Stimulated activated naive CD4-positive, alpha-beta T cell (primary cell): ENCODE measurements at places on chromosomes 12 and 14.

- DNase-seq = peak; percentile 3
Measured at GRCh38 chr14:68718023-68718990, 74.6 kb downstream of the ZFP36L1 start.

GRCh38 chr14:99252940-99253868 is 18.8 kb downstream of the BCL11B start:
- DNase-seq = no peak

DNA sequence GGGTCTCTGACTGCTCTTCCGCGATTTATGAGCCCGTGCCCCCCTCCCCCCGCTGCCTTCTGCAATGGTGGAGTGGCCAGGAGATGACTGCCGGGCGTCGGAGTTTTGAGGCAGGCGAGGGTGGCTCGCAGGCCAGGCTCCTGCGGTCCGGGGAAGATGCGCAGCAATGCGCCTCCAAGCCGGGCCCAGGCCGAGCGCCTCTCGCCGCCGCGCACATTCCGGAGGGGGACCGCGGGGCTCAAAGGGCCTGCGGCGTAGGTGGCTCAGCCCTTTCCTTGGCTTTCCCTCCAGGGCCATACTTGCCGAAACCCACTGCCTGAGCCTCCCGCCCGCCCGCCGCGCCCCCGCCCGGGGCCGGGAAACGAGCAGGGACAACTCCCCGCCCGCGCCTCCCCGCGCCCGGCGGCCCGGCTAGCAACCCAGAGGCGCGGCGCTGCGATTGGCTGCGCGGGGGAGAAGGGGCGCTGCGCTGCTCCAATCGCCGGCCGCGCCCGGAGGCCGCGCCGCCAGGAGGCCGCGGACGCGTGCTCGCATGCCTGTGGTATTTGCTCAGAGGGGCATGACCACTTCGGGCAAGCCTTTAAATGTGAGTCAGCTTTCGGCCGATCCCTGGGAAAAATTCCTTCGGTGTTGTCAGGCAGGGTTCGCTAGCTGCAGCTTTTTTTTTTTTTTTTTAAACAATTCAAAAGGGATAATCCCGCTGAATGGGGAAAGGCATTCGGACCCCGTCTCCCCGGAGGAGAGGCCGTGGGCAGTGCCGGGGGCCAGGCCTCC is 157.9 kb upstream of the PARP11 start:
- peak; percentile 73 for DNase-seq

GRCh38 chr12:41932470-41932991 is 212.1 kb downstream of the GXYLT1 start:
- DNase-seq = no peak

DNA sequence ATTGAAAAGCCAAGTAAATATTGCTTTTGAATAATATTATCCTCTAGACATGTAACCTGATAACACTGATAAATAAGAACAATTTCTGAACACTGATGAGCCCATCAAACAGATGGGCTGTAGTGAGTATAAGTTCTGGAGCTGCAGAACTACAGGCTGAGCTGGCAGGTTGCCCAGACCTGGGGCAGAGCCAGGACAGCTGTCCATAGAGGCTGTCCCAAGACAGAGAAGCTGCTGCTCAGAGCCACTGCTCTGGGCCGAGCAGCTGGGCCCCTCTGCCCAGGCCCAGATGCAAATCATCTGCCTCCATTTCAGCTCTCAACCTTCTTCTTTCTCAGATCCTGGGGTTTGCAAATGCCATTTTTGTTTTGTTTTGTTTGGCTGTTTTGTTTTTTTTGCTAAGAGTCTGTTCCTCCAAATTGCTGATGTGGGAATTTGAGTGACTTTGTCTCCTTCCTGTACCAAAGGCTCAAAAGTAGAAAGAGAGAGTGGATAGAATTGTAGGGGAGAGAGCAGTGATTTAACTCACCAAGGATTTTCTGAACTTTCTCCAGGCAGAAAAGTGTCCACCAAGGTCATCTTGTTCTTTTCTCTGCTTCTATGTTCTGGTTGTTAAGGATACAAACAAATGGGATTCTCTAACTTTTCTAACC is 4.0 kb upstream of the TESPA1 start:
- DNase-seq = no peak

- no peak for DNase-seq
Measured at GRCh38 chr14:95711476-95712176, 2.3 kb downstream of the TCL1A start.

DNA sequence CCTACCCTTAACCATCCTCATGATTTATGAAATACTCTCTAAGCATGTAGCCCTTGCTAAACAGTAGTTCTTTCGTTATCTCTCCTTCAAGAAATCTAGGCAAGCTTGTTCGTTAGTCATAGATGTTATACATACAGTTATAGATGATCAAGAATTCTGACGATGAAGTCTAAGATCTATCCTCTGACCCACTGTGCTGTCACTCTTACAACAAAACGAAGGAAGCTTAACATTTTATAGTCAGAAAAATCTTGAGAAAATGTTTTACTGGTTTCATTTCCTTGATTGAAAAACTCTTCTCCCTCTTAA is 68.9 kb downstream of the SPPL3 start:
- DNase-seq = no peak

GRCh38 chr14:68669111-68669511 is 123.8 kb downstream of the ZFP36L1 start:
- DNase-seq = no peak
